ENCODE measurements at places on chromosomes 7 and 10.

GRCh38 chr10:1413823-1414222, 323.5 kb downstream of the ADARB2 start:
- DNase-seq: no peak

- no peak for DNase-seq
Observed at GRCh38 chr10:35150308-35150707, 23.7 kb downstream of the CREM start.

- no peak for DNase-seq
Observed at GRCh38 chr10:121240011-121240410, 358.2 kb downstream of the FGFR2 start.

DNA sequence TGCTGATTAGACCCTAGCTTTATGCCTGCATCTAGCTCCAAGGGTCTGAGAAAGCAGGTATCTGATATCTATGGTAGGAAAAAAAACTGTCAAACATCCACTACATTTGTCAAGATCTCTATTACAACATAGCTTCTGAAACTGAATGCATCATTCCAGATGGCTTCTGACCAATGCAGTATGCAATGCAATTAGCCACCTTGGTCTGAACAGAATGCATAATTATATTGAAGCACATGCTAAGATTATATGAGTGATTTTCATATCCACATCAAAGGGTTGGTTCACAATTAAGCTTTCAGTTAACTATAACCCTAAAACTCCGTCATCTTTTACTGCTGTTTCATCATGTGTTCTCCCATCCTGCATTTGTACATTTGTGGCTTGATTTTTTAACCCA, 271.4 kb downstream of the POLR1F start:
- no peak for DNase-seq

GRCh38 chr7:24755541-24756407, 1.5 kb downstream of the GSDME start:
- no peak for DNase-seq

DNA sequence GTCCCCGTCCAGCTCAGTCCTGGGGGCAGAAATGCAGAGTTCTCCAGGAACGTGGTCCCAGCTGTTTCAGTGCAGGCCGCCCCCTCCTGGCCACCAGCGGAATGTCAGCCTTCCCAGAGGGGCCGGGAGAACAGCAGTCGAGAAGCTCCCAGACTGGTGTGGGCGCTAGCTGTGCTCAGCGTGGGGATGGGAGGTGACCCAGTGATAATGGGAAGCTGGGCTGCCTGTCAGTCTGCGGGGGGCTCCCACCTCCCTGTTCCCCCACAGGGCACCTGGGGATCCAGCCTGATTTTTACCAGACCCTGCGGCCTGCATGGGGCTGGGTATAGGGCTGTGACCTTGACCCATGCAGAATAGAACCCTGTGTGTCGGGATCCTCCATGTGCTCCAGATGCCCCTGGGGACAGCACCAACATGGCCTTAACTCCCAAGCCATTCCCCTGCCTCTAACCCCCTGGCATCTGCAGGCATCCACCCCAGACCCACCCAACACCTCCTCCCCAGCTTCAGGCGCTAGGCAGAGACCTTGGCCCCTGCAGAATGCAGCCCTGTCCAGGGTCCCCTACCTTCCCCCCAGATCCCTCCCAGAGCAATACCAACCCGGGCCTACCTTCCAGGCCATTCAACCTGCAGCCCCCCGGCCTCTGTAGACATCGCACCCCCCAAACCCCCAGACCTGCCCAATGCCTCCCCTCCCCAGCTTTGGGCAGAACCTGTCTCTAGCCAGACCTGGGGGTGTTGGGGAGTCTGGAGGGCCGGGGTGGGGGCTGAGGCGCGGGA, 880 bp upstream of the ELN start:
- DNase-seq: no peak

DNA sequence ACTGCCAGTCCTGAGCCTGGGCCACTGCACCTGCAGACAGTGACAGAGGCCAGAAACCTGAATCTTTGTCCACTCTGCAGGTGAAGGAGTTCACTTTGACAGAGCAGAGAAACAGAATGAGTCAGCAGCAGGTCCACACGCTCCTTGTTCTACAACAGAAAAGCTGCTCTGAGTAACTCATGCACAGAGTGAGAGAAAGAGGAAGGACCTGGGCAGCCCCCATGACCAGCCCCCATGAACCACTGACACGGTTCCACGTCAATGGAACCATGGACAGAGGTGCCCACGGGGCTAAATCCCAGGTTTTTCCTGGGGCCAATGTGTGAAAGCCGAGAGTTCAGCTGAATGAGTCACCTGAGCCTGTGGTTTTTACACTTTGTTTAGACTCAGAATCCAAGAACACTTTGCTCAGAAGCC, 40.8 kb upstream of the CTBP2 start:
- no peak for DNase-seq

- DNase-seq: no peak
Observed at GRCh38 chr7:26863518-26864308, 677 bp downstream of the SKAP2 start.

- no peak for DNase-seq
Observed at GRCh38 chr7:96837593-96837992, 127.9 kb upstream of the SEM1 start.

GRCh38 chr10:52597189-52597863, 175.3 kb downstream of the MBL2 start:
- no peak for DNase-seq

DNA sequence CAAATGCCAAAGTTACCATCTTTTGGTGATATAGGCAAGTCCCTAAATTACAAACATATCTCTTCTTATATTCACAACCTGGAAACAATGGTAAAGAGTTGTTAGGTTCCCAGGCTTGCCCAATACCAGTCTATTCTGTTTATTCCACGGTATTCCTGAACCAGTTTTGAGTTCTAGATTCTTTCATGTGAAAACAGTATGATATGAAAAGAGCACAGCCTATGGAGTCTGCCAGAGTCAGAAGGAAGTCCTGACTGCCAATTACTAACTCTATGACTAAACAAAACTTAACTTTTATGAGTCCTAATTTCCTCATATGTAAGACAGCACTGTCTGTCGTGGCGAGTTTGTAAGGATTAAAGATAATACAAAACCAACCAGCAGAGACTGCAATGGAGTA, 5.6 kb downstream of the ABI1 start:
- DNase-seq: no peak

DNA sequence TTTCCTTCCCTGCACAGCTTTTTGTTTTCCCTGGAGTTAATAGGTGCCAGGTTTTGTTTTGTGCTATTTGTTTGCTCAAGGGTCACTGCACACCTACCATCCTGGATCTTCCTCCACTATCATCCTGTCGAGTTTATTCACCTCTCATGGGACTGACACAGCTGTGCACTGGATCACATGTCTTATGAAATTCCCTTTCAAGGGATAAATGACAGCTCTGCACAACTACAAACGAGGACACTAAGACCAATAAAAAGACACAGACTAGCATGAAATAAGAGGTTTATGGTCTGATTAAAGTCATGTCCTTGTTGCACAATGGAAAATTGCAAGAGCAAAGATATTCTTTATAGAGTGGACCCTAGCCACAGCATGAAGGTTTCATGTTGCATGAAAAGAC, 76.7 kb upstream of the SFMBT2 start:
- no peak for DNase-seq

- DNase-seq: no peak
Observed at GRCh38 chr7:75652788-75653187, 86.0 kb downstream of the HIP1 start.

- no peak for DNase-seq
Observed at GRCh38 chr10:108583877-108584276, 1339.4 kb downstream of the XPNPEP1 start.

DNA sequence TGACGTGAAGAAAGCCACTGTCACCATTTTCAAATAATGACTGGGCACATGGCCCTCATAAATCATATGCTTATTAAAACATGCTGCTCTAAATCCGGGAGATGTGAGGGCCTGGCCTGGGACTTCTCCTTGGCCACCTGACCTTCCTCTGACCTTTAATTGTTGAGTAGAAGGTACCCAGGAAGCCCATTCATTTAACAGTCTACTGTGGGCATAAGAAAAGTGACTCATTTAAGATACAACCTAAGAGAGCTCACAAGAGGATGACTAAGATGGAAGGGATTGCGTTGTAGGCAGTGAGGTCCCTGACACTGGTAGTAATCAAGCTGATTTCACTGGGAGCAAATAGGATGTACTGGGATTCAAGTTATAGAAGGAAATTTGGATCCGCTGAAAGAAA, 203.4 kb upstream of the GPR26 start:
- DNase-seq: no peak

GRCh38 chr7:43385309-43385680, 197.6 kb upstream of the STK17A start:
- no peak for DNase-seq

DNA sequence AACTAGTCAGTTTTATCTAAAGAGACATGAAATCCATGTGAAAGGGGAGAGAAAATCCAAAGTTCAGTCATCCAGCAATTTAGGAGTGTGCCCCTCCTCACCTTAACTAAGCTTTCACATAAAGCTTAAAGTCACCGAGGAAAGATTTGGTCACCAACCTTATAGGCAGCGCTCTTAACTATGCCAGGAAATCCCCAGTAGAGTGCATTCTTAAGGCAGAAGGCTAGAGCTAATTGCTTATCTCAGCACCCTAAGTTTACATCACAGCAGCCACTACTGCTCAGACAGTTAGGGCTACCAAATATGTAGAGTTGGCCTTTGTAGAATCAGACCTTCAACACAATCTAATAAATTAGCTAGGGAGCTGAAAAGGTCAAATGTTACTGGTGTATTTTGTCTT, 47.9 kb downstream of the MTPN start:
- DNase-seq: no peak

DNA sequence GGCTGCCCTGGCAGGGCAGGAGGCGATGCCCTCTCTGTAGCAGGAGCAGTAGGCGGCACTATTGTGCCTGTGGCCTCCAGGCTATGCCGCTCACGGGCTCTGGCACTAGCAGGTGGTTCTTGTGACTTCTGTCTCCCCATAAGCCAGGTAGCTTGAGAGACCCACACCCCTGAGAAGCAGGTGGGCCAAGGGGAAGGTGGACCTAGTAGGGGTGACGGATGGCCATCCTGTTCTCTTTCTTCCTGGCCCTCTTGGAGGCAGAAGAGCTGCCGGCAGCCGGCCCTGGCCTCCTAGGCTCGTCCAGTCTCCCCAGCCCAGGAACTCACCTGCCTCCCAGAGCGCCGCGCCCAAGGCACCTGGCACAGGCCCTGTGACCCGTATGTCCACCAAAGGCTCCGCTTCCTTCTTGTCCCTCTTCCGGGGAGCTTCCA, 15.4 kb downstream of the MMRN2 start:
- DNase-seq: no peak

DNA sequence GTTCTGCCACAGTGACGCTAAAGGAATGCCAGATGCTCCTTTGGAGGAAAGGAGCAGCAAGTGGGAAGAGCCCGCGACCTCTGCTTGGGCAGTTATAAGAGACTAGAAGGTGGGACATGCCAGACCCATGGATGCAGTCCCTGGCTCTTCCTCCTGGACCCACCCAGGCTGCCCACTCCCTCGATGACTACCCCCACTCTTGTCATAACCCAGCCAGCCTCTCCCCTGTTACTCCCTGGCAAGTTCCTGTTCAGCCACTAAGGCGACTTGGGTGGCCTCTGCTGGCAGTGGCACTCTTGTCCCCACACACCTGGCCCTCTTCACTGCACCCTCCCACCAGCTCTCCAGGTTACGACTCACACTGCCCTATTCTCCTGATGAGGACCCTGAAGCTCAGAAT, 33.5 kb downstream of the COL13A1 start:
- DNase-seq: no peak

- DNase-seq: no peak
Observed at GRCh38 chr7:150998341-150998740, 7.5 kb downstream of the NOS3 start.

DNA sequence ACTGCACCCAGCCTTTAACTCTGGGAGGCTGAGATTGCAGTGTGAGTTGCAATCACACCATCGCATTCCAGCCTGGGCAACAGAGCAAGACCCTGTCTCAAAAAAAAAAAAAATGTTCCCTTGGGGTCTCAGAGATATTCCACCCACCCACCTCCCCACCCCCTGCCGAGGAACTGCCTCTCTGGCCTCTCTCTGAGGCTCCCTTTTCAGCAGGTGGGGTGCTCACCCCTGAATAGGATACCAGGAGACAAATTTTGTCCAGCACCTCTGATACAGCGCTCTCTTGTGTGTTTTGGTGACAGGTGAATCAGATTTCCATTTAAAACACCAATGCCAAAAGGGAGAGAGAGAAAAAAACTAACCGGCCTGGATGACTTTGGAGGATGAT, 92.6 kb upstream of the KIF5B start:
- no peak for DNase-seq

DNA sequence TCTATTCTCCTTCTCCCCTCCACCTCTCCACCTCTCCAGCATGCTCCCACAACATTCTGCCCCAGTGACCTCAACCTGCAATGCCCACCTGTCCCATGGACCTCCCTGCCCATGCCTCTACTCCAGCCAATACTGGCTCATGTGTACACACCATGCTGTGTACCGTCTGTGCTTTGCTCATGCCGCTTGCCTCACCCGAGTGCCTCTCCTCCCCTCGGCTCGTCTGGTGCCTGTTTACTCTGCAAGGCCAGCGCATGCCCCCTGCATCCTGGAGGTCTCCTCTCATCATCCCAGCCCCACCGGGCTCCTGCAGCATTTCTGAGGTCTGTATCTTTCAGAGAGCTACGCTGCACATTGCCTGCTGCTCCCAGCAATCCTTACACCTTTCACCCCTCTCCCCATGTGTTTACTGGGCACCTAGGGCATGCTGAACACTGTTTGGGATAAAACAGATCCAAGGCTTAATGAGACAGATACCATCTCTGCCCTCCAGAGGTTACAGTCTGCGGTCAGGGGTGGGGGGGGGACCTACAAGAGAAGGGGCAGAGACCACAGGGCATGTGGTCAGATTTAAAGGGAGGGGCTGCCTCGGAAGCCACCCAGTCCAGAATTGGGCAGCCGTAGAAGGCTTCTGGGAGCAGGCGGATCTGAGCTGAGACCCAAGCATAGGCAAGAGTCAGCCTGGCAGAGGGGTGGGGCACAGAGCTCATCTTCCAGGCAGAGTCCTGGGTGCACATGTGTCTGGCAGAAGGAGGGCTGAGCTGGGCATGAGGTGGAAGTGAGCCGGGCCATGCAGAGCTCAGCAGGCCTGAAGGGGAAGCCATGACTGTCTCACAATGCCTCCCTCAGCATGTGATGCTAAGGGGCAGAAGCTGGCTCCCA, 29.6 kb upstream of the PSAP start:
- DNase-seq: no peak

- DNase-seq: no peak
Observed at GRCh38 chr10:118720685-118721538, 33.9 kb downstream of the CACUL1 start.

DNA sequence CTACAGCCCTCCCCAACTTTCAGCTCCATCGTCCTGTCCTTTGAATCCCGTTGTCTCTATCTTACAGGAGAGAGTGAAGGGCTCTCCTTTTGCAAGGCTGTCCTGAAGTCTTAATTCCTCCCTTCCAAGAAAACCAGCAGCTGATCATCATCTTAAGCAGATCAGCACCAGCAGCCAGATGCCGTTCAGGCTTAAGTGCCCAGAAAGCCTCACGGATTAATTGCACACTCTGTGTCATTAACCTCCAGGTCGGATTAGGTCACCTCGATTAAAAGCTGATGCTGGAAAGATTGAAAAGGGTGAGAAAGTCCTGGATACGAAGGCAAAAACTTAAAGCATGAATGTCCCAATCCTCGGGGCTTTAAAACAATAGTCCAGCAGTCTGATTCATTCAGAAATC, 24.8 kb upstream of the ADARB2 start:
- no peak for DNase-seq

GRCh38 chr10:31253237-31253636, 65.8 kb upstream of the ZEB1 start:
- no peak for DNase-seq
